ENCODE measurements at places on chromosomes 6 and 20. TPM values are rescaled to one million over a fixed set of nuclear protein-coding genes. Genes with fewer than 3 reads are reported as not detected.

Gene WFDC9
- not detected for total RNA-seq

Gene TRIM31
- not detected for total RNA-seq

Gene CALHM4
- not detected for total RNA-seq

Gene MTHFD1L
- 52.8 TPM for total RNA-seq

Gene EPB41L1
- 81.1 TPM for total RNA-seq

Gene NOTCH4
- 26.0 TPM for total RNA-seq

GRCh38 chr6:53892707-53893106 lies 97.9 kb downstream of the LRRC1 start:
- DNase-seq, result no peak

DNA sequence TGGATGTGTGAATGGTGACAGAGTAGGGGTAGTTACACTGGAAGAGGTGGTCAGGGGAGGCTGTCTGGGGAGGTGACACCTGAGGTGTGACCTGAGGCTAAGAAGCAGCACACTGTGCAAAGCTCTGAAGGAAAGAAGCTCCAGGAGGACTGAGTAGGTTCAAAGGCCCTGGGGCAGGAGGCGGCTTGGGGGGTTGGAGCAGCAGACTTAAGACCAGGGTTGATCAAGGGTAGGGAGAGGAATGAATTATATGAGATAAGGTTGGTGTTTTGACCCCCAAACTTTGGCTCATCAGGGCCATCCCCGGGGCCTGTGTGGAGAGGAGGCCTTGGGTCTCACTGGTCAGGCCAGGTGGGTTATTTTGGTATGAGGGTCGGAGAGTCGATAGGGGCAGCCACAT lies 166.1 kb downstream of the GRM4 start:
- DNase-seq, result no peak

GRCh38 chr20:22652681-22653588 lies 68.6 kb upstream of the FOXA2 start:
- DNase-seq, result no peak

DNA sequence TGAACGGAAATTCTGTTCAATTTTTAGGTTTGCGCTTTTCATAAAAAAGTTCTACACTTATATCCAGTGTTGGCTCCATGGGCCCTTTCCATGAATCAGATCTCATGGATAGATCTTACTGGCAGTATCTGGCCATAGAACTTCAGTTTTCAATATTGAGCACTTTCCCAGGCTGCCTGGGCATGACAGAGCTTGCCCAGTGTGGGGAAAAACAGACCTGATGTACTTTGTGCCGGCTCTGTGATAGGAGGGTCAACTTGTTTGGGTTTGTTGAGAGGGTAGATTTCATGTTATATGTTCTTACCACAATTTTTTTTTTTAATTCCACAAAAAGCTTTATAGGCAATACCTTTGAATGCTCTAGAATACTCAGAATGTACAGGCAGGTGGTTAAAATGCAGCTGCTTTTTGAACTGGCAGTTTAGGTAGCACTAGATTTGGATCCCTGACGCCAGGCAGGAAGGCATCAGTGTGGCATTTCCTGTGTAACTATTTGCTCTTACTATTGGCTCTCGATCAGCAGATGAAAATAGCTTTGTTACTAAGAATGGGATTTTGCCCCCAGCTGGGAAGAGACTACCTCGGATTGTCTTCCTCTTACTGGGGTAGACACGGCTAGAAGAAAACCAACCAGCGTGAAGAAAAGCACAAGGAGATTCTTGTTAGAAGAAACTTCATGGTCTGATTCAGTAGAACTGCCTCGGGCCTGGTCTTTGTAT lies 404.9 kb upstream of the SOX4 start:
- no peak for DNase-seq

- no peak for DNase-seq
These were observed 824 bp upstream of the SCRT2 start for GRCh38 chr20:676315-676937.

DNA sequence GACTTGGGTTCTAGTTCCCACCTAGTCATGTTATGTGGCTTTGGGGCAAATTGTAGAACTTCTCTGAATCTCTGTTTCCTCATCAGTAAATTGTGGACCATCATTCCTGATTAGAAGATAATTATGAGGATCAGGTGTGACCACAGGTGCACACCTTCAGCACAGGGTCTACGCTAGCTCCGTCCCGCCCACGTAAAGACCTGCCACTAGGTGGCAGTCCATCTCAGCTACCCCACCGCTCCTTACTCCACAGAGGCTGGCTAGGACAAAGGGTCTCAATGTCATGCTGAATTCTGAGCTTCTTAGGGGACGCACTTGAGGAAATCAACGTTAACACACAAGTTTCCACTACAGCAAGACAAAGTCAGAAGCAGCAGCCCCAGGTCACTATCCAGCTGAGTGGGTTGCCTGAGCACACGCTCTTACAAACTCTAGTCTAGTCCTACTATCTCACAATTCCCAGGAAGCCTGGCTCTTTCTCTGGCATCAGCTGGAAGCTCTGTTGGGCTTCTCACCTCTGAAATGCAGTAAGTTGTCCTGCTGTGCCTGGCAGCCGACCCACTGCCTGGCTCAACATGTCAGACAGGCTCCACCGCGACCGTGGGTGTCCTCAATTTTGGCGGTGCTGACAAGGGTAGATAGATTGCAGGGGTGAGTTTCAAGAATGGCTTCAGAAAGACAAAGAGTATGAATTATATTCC lies 2.0 kb upstream of the PLCG1 start:
- DNase-seq, result no peak

- no peak for DNase-seq
These were observed 679.7 kb upstream of the ID4 start for GRCh38 chr6:19157486-19157885.

DNA sequence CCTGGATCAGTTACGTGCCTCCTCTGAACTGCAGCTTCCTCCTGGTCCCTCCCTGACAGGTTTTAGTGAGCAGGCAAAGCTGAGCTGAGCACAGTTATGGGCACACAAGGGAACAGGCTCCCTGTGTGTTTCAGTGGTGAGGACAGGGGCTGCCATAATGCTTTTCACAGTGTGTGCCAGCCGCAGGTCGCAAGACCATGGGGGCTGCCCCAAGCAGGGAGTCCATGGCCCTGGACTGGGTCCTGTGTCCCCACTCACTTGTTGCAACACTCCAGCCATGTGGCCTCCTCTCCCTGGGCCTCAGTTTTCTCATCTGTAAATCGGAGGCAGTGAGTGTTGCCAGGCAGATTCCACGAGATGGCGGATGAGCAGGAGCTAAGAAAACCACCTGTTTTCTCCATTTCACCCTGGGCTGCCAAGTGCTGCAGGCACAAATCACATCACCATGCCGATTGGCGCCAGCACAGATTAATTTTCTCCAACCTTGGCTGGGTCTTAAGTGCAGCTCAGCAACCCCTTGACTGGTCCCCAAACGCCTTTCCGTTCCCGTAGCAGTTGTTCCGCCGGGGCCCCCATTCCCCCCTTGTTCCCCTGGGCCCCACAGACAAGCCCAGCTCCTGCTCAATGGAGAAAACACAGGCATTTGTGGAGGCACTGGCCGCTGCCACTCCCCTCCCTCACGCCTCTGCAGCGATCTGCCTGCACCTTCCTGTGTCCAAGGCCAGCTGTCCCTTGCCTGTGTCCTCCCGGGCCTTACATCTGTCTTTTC lies 57.1 kb upstream of the NNAT start:
- no peak for DNase-seq

DNA sequence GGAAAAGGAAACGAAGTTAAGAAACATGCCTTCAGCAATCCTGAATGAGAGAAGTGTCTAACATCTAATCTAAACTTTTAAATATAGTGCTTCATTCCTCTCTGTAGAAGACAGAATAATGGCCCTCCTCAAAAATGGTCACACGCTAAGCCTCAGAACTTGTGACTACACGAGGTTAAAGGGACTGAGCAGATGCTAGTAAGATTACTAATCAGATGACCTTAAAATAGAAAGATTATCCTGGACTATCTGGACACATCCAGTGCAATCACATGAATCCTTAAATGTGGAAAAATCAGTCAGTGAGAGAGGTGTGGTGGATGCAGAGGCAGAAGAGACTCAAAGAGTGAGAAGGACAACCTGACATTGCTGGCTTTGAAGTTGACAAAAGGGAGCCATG lies 126.1 kb downstream of the TBX18 start:
- DNase-seq, result no peak

GRCh38 chr6:87182940-87183339 lies 27.6 kb downstream of the ZNF292 start:
- no peak for DNase-seq

DNA sequence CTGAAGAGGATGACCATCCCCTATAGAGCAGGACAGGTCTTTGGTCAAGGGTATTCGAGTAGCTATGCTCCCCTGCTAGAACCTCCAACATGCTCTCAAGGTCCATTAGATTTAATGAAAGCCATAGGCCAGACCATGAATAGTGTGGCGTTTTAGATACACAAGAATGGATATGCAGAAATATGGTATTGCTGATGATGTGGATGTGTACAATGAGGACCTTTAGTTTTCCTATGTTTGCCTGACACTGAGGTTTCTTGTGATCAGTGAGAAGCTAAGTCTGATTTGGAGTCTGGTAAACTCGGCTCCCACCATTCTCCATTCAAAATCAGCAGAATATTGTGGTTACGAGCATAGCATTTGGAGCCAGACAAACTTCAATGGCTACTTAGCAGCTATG lies 125.6 kb downstream of the TSHZ2 start:
- DNase-seq, result no peak

GRCh38 chr6:35463292-35463691 lies 4.9 kb upstream of the RPL10A start:
- DNase-seq, result no peak

DNA sequence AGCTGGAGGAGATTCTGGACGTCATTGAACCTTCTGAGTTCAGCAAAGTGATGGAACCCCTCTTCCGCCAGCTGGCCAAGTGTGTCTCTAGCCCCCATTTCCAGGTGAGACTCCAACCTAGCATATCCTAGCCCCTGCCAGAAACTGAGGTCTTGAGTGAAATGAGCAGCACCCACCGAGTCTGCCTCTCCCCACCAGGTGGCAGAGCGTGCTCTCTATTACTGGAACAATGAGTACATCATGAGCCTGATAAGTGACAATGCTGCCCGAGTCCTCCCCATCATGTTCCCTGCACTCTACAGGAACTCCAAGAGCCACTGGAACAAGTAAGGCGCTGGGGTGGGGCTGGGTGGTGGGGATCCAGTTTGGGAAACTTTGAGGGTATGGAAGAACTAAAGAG lies 4.6 kb downstream of the MEA1 start:
- DNase-seq, result no peak

GRCh38 chr6:63530182-63530581 lies 42.1 kb upstream of the LOC128125822 start:
- DNase-seq, result no peak

GRCh38 chr20:38805502-38805957 lies at the start of gene PPP1R16B:
PPP1R16B (plus strand) TSS chr20:38805697; CDS start chr20:38835926, 30,229 bp downstream.
- DNase-seq, result no peak

- DNase-seq, result no peak
These were observed 6.4 kb downstream of the BLOC1S5 start for GRCh38 chr6:8057793-8058192.

DNA sequence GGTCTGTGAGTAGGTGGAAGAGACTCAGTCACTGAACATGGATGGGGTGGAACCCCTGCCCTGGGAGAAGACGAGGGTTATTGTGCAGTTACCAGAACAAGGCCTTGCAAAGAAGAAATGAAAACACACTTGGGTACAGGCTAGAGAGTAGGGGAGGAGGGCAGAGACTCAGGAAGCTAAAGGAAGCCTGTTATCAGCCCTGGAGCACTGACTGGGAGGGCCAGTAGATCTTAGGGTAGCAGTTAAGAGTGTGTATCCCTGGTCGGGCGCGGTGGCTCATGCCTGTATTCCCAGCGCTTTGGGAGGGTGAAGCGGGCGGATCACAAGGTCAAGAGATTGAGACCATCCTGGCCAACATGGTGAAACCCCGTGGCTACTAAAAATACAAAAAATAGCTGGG lies 74.4 kb downstream of the SASH1 start:
- DNase-seq, result no peak

GRCh38 chr6:85923013-85923430 lies 280.3 kb upstream of the SYNCRIP start:
- DNase-seq, result no peak

DNA sequence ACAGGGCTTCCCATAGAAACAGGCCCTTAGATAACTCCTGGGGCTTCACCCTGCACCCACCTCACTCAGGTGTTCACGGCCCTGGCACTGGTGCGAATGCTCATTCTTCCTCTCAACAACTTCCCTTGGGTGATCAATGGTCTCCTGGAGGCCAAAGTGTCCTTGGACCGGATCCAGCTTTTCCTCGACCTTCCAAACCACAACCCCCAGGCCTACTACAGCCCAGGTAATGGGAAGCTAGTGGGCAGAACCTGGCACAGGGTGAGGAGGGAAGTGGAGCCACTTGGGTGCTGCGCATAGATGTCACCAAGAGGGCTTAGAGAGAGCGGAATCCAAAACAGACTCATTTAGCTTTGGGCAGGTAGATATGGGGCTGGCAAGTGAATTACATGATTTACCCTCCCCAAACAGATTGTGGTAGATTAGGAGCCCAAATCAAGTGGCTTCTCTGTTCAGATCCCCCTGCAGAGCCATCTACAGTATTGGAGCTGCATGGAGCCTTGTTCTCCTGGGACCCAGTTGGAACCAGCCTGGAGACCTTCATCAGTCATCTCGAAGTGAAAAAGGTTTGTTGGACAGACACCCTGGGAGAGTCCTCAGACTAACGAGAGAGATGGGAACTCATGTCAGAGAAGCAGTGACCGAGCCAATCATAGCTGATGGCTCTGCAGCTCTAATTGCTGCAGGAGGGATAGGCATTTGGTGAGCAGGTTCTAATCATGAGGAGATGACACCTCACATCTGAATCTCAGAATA lies 8.5 kb downstream of the ABCC10 start:
- DNase-seq, result no peak

DNA sequence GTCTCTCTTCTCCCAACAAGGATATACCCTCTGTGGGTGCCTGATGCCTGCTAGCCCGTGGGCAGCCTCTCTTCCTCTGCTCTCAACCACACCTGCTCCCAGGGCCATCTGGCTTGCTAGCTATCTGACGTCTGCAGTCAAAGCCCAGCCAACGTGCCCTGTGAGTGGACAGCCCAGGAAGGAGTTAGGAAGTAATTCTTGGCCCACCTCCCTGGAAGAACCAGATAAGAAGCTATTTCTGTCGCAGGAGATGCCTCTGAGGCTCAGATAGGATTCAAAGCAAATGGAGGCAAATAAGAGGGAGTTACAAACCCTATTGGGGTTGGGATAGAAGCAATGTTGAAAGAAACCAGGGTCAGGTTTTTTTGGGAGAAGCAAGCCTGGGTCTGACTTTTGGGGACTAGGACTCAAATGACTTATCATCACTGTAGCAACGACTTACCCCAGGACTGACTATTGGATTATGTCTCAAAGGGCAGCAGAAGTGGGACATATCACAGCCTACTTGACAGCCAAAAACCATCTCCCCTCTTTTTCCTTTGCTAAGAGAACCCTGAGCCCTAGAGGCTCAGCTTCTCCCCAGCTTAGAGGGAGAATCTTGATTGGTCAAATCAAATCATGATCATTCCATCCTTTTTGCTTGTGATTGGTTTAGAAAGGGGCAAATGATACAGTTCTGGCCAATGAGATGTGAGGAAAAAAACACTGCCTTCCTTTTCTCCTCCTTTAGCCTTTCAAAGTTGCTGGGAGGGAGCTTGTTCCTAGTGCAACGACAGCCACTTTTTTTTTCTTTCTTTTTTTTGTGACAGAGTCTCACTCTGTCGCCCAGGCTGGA lies 18.0 kb upstream of the CDK5RAP1 start:
- no peak for DNase-seq

GRCh38 chr20:38875175-38875993 lies 50.8 kb upstream of the FAM83D start:
- no peak for DNase-seq
